CMK (cell line): ENCODE measurements at places on chromosomes 1 and 21.

GRCh38 chr1:47436304-47436978 is 1.4 kb upstream of the FOXD2 start:
- DNase-seq: no peak

DNA sequence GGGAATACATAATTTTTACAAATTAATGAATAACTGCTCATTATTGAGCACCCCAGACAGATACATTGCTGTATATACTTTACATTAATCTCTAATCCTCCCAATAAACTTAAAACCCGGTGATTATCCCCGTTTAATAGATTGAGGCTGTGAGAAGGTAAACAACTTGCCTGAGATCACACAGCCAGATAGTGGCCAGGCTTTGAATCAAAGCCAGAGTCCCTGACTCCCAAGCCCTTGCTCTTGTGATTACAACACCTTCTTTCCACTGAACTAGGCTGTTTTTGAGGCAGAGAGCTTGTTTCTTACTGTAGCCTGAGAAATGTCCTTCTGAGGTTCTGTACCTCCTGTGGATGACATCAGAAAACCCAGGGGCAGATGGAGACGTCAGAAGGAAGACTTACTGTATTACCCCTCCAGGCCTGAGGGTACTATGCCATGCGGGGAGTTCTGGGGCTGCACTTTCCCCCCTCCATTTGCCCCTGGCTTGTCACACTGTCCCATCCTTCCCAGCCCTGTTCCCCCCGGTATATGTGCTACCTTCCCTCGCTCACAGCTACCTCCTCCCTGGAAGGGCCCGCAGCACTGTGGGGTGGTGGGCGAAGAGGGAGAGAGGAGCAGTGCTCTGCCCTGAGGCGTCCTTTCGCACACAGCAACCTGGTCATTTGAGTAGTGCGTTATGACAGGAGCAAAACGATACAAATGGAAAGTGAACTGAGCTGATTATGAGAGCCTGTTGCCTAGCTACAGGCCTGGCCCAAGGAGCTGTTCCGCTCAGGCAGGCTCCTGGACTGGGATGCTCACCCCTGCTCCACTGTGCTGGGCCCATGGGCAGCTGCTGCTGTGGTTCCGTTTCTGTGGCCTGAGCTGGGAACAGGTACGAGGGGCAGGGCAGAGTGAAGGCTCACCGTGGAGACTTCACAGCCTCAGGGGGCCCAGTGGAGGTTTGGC is 4.6 kb downstream of the KCNC4 start:
- DNase-seq: no peak

GRCh38 chr1:6420454-6421042 is 829 bp upstream of the HES2 start:
- no peak for DNase-seq

DNA sequence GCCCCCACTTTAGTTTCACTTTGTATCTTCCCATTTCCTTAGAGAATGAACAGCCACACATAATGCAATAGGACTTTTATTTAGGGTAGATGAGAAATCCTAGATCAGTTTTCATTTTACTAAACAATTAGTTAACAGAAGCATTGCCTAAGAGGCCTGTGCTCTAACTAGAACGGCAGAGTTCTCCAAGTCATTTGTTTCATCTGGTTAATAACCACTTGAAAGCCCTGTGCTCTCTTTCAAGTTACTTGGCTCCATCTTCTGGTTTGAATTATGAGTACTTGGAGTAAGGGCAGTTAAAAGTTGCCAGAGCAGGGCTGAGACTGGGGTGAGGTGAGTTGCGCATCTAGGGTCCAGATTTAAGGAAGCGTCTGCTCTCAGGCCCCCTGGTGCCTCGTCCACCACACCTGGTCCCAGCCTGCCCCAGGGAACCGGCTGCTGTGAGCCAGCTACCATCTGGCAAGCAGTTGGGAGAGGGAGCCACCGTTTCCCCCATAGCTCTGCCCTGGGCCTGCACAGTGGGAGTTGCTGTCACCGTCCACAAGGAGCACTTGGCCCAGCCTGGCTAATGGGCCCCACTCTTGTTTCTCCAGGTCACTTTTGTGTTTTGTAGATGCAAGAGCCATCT is 18.1 kb upstream of the SLC44A3 start:
- no peak for DNase-seq

DNA sequence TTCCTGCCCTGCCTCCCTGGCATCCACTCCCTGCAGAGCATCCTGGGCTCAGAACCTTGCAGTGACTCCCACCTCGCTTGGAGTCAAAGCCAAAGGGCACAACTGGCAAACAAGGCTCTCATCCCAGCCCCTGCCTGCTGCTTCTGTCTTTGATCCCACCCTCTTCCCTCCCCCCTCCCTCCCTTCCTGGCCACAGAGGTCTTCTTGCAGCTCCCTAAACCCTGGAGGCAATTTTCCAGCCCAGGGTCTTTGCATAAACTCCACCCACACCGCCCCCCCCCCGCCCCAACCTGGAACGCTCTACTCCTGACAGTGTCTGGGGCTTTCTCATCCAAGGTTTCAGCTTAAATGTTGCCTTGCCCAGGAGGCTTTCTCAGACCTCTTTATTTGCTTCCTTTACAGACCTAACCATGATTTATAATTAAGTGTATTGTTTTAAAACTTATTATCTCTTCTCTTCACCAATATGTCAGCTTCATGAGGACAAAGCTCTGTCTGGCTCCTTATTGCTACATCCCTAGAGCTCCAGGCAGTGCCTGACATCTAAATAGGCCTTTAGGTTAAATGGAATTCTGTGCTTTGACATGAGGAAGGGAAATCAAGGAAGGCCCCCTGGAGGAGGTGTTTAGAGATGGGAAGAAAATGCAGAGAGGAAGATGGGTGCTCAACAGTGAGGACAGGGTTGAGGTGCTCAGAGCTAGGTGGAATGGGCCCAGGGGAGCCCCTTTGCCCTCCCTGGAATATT is 37.7 kb upstream of the PADI1 start:
- DNase-seq: no peak

GRCh38 chr1:115240297-115240696 is 97.8 kb downstream of the NGF start:
- no peak for DNase-seq

- no peak for DNase-seq
Observed at GRCh38 chr1:244291236-244292201, 160.2 kb downstream of the ADSS2 start.

DNA sequence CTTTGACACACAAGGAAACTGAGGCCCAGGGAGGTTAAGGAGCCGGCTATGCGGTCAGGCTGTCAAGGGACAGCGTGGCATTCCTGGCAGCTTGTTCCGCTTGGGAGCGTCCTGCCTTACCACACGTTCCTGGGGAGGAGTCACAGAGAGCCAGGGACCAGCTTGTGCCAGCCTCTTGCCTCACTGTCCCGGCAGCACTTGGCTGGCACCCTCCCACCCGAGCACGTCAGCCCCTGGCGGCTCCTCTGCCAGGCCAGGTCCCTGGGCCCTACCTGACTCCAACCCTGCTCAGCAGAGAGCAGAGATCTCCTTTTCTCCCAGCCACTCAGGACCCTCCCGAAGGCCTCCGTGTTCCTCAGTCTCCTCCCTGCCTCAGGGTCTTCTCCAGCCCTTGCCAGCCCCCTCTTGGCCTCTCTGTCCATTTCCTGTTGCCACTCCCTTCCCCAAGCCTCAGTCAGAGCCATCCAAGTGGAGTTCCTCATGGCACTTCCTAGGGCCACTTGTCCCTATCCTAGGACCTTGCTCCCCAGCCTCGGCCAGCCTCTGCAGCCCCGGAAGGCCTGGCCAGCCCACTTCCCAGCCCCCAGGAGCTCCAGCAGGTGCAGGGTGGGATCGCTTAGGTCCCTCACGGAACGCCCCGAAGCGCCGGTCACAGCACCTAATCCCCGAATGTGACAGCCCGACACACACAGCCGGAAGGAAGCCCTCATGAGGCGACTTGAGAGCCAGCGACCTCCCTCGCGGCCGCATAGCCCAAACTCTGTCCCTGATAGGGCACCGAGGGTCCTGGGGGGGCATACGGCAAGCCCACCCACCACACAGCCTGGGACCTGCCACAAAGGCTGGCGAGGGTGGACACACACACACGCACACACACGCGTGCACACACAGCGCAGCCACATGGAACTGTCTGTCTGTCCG is 130.3 kb downstream of the CASZ1 start:
- no peak for DNase-seq
